HuH-7 (cell line): ENCODE measurements at places on chromosomes 3 and 15.

DNA sequence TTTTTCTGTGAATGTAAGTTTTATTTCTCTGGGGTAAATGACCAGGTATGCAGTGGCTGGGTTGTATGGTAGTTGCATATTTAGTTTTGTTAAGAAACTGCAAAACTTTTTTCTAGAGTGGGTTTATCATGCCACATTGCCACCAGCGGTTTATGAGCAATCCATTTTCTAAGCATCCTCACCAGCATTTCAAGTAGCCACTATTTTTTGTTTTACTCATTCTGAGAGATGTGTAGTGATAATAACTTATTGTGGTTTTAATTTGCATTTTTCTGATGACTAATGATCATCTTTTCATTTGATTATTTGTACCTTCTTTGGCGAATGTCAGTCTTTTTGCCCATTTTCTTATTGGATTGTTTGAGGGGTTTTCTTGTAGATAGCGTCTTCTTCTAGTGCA, 56.2 kb downstream of the SPRED1 start:
- no peak for DNase-seq

DNA sequence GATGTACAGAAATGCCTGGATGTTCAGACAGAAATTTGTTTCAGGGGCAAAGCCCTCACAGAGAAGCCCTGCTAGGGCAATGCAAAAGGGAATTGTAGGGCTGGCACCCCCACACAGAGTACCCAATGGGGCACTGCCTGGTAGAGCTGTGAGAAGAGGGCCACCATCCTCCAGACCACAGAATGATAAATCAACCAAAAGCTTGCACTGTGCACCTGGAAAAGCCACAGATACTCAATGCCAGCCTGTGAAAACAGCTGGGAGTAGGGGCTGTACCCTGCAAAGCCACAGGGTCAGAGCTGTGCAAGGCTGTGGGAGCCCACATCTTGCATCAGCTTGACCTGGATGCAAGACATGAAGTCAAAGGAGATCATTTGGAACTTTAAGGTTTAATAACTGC, 477.9 kb upstream of the NECTIN3 start:
- DNase-seq = no peak

GRCh38 chr15:47296881-47297280, 420.4 kb upstream of the SEMA6D start:
- no peak for DNase-seq

GRCh38 chr15:36430280-36430679, 149.1 kb upstream of the CDIN1 start:
- no peak for DNase-seq

- DNase-seq = no peak
Observed at GRCh38 chr3:149501524-149501923, 27.0 kb downstream of the TM4SF4 start.

DNA sequence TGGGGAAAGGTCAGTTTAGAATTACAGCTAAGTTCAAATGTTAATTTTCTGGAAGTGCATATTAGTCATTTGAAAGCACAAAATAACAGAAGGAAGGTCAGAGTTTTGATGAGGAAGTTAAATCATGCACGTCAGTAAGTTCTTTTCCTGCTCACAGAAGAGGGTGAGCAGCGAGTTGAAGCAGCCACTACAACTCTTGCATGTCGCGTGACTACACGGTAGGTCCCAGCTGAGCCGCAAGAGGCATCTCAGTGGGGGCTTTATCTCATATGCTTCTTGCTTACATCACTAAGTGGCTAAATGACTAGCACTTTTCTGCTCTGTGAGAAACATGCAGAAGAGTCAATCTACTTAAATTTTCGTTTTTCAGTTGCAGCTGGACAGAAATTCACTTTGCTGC, 21.3 kb upstream of the SEC62 start:
- no peak for DNase-seq

DNA sequence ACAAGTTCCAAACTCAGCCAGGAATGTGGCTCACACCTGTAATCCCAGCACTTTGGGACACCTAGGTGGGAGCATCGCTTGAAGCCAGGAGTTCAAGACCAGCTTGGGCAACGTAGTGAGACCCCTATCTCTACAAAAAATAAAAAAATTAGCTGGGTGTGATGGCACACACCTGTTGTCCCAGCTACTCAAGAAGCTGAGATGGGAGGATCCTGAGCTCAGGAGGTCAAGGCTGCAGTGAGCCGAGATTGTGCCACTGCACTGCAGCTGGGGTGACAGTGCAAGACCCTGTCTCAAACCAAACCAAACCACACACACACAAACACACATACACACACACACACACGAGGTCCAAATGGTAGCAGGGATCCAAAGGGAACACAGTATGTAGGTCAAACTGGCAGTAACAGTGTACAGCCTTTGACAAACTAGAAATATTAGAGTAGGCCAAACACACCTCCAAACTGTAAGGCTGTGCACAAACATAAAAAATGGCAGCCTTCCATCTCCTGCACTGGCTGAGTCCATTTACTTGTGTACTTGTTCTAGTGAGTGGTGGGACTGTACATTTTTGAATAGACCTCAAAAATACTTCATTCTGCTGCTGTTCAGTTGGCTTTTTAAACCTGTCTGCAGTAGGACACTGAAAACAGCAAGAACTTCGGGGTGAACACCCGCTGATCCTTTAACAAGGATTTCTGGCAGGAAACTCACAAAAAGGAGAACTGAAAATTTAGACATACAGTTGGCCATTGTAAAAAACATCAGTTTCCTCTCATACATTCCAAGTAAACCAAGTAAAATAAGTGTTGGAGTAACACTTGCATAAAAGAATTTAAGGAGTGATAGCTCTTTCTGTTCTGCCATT, 33.6 kb downstream of the INTS14 start:
- DNase-seq = no peak

DNA sequence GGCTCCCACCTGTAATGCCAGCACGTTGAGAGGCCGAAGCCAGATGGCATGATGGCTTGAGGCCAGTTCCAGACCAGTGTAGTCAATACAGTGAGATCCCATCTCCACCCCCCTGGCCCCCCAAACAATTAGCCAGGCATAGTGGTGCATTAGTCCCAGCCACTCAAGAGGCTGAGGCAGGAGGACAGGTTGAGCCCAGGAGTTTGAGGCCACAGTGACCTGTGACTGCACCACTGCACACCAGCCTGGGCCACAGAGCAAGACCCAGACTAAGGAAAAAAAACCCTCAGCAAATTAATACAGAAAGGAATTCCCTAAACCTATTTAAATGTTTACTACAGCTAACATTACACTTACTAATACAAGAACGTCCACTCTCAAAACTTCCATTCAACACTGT, 424.6 kb downstream of the SHQ1 start:
- no peak for DNase-seq

DNA sequence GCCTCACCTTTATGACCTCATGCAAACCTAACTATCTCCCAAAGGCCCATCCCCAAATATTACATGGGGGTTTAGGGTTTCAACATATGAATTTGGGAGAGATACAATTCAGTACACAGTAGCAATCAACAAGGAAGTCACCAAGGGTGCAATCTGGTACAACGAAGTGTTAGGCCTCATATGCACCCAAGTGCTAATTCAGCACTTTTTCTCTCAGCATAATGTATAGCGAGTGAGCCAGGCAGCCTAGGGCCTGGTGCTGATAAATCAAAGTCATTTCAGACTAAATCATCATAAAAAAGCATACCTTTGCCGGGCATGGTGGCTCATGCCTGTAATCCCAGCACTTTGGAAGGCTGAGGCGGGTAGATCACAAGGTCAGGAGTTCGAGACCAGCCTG, 11.7 kb upstream of the KBTBD8 start:
- DNase-seq = no peak

GRCh38 chr3:130661140-130661891, 85.3 kb downstream of the PIK3R4 start:
- no peak for DNase-seq

- no peak for DNase-seq
Observed at GRCh38 chr15:53354874-53355273, 404.6 kb downstream of the WDR72 start.

- no peak for DNase-seq
Observed at GRCh38 chr3:109685084-109686079, 348.0 kb upstream of the DPPA4 start.

GRCh38 chr15:39407116-39407515, 173.8 kb upstream of the THBS1 start:
- DNase-seq = no peak

GRCh38 chr3:81726735-81727134, 34.7 kb downstream of the GBE1 start:
- DNase-seq = no peak

- no peak for DNase-seq
Observed at GRCh38 chr3:76383781-76384180, 598.4 kb upstream of the ZNF717 start.

DNA sequence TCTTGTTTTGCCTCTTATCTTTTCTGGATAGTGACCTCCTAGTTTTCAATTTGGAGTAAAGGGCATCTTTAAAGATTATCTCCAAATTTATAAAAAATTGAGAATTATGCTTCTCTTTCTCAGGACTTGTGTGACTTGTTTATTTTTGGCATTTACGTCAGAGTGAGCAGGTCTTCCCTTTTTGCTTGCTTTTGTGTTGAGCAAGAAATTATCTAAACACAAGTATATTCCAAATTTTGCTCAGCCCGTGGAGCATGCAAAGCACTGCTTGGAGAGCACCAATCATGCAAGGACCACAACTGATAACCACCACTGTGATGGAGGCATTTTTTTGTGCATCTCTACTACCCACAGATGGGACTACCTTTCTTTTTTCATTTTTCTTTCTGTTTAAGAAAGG, 7.1 kb downstream of the SLC25A26 start:
- no peak for DNase-seq

DNA sequence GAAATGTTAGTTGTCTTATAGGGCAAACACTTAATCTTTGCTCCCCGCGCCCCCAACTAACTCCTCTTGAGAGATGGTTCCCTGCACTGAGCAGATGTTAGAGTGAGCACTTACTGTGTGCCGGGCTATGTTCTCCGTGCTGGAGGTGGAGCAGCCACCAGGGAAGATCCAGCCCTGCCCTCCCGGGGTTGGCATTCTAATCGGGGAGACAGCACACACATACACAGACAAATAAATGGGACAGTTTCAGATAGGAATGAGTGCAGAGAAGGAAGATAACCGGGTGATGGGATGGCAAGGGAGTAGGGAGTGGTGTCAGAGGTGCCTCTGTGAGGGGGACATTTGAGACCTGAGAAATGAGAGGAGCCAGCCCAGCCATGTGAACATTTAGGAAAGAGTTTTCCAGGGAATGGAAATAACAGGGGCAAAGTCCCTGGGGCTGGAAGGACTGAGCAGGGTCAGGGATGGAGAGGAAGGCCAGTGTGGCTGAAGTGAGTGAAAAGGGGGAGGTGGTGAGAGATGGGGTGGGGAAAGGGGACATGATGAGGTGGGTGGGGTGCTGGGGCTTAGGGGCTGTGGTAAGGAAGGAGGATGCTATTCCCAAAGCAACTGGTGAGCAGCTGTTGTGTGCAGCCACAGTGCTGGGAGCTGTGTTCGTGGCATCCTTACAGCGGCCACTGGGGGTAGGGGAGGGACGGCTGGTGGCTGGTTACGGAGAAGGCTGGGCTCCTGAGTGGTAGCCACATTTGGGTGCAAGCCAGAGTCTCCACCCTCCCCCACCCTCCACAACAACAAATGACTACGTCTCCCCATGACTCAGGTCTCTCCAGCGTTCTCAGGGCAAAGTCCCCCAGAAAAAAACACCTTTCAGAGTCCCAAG, 15.4 kb upstream of the FGD5 start:
- DNase-seq = no peak

DNA sequence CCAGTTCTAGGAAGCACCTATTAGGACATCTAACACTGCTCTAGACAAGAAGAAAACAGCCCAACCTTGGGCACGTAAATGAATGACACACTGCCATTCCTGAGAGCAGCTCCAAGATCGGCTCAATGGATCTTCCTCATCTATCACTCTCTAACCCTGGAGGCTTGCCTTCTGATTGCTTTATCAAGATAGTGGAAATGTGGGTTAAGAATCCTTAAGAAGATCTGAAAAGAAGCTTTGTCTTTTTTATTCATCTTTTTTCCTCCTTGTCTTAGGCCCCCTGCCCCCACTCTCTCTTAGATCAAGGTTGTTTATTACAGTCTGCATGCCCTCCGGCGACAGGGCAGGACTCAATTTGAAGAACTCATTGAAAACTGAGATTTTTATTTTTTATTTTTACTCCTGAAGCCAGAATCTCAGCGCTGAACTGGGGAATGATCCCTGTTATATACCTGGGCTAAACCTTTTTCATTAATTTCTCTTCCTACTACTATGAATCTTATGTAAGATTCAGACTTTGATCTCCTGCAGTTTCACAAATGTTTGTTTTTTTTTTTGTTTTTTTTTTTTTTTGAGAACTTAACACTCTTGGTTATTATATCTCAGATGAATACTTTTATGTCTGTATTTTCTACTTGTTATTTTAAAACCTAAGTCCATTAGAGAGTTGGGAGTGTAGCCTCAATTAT, 219.5 kb downstream of the SV2B start:
- DNase-seq = no peak

DNA sequence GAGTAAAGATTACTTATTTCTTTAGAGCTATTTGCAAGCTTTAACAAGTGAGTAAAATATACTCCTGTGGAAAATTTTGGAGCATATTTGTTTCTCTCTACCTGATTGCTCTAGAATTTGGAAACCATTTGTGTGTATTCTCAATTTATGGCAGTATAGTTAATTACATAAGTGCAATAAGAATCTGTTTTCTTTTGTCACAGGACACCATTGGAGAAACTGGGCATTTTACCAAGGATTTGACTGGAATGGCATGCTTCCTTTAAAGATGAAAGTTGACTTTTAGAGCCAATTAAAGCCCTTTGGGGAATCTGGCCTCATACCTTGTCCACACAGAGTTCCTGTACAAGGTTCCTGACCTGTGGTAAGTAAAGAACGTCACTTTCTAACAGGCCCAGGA, 38.4 kb downstream of the PAQR5 start:
- no peak for DNase-seq

DNA sequence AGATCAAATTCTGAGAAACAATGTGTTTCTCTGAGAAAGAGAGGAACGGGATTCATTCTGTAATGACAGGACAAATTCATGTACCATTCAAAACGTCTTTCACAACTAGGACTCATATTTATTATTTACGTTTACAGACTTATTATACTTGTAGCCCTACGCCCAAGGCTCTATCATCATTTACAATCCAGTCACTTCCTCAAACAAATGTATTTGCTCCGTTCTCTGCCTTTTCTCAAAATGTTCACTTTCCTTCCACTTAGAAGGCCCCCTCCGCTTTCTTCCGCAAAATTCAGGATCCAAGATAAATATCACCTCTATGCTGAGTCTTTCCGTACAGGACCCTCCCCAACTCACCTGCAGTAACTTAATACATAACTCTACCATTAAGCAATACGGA, 745 bp downstream of the RSL24D1 start:
- no peak for DNase-seq

- peak; percentile 18 for DNase-seq
Observed at GRCh38 chr3:17979252-17979651, 236.8 kb upstream of the TBC1D5 start.

GRCh38 chr3:195891431-195892104, 16.8 kb downstream of the TNK2 start:
- no peak for DNase-seq

- DNase-seq = no peak
Observed at GRCh38 chr3:160748787-160749186, 7.2 kb upstream of the PPM1L start.
